Suprapubic skin (tissue), 4 donors: ENCODE measurements at places on chromosomes 16 and 17. TPM values are rescaled to one million over a fixed set of nuclear protein-coding genes. Genes with fewer than 3 reads are reported as not detected.
A peak's percentile ranks its signal among the peaks of the same experiment; 100 is the strongest.

DNA sequence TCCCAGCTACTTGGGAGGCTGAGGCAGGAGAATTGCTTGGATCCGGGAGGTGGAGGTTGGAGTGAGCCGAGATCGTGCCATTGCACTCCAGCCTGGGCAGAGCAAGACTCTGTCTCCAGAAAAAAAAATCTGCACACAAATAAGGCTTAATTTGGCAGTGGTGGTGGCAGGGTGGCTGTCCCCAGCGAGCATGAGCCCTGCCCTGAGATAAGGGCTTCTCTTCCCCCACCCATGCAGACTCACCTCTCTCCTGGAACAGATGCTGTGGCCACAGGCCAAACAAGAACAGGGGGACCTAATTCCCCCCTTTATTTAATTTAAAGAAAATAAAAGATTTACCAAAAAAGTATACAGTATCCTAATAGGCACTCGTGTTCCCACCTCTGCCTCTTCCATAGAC lies 157.2 kb downstream of the RAB11FIP4 start:
- no peaks in the 10 kb centered on the region for H3K27me3 ChIP-seq
- H3K4me1 ChIP-seq: peaks cover 17% of the 10 kb centered on the region
- H3K36me3 ChIP-seq: no peaks in the 10 kb centered on the region
- H3K4me3 ChIP-seq: peak overlapping the region; percentile 95
- DNase-seq: no peak
- peak overlapping the region; percentile 89 for H3K27ac ChIP-seq

WNT9B gene
- 3.6 TPM for total RNA-seq

DNA sequence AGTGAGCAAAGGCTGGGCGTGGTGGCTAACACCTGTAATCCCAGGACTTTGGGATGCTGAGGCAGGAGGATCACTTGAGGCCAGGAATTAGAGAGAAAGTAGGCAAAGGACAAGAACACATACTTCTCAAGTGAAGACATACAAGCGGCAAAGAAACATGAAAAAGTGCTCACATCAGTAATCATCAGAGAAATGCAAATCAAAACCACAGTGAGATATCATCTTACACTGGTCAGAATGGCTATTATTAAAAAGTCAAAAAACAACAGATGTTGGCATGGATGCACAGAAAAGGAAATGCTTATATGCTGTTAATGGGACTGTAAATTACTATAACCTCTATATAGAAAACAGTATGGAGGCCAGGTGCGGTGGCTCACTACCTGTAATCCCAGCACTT lies 12.2 kb upstream of the SLX4 start:
- H3K4me3 ChIP-seq: no peak overlapping the region
- H3K27ac ChIP-seq: no peak overlapping the region
- H3K36me3 ChIP-seq: no peaks in the 10 kb centered on the region
- no peaks in the 10 kb centered on the region for H3K27me3 ChIP-seq
- no peaks in the 10 kb centered on the region for H3K4me1 ChIP-seq

- H3K27me3 ChIP-seq: no peaks in the 10 kb centered on the region
- DNase-seq: no peak
- H3K27ac ChIP-seq: no peak overlapping the region
- H3K36me3 ChIP-seq: no peaks in the 10 kb centered on the region
These were observed 62.3 kb downstream of the TBX4 start for GRCh38 chr17:61514491-61514890.

DNA sequence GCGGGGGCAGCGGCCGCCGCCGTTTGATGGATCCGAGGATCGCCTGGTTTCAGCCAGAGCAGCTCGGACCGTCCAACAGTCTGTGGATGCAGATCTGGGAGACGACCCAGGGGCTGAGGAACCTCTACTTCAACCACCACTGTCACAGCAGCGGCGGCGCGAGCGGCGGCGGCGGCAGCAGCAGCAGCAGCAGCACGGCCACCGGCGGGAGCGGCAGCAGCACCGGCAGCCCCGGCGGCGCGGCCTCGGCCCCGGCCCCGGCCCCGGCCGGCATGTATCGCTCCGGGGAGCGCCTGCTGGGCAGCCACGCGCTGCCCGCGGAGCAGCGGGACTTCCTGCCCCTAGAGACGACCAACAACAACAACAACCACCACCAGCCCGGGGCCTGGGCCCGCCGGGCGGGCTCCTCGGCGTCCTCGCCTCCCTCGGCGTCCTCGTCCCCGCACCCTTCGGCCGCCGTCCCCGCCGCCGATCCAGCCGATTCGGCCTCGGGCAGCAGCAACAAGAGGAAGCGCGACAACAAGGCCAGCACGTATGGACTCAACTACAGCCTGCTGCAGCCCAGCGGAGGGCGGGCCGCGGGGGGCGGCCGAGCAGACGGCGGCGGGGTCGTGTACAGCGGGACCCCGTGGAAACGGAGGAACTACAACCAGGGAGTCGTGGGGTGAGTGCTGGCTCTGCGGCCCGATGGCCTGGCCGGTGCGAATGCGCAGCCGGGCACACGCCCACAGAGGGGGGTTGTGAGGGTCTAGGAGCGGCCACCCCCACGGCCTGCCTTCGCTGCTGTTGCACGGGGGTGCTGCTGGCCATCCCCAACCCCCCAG lies 702 bp downstream of the TENT4B start:
- peak overlapping the region; percentile 74 for H3K4me3 ChIP-seq
- H3K36me3 ChIP-seq: no peaks in the 10 kb centered on the region
- peaks cover 45% of the 10 kb centered on the region for H3K4me1 ChIP-seq
- H3K27ac ChIP-seq: peak overlapping the region; percentile 97
- peak; percentile 70 for DNase-seq
- H3K27me3 ChIP-seq: no peaks in the 10 kb centered on the region

KCNJ18 gene
- 15.2 TPM for total RNA-seq

SLC13A2 gene
- 14.2 TPM for total RNA-seq

GPRC5B gene
- 7.8 TPM for total RNA-seq

DNA sequence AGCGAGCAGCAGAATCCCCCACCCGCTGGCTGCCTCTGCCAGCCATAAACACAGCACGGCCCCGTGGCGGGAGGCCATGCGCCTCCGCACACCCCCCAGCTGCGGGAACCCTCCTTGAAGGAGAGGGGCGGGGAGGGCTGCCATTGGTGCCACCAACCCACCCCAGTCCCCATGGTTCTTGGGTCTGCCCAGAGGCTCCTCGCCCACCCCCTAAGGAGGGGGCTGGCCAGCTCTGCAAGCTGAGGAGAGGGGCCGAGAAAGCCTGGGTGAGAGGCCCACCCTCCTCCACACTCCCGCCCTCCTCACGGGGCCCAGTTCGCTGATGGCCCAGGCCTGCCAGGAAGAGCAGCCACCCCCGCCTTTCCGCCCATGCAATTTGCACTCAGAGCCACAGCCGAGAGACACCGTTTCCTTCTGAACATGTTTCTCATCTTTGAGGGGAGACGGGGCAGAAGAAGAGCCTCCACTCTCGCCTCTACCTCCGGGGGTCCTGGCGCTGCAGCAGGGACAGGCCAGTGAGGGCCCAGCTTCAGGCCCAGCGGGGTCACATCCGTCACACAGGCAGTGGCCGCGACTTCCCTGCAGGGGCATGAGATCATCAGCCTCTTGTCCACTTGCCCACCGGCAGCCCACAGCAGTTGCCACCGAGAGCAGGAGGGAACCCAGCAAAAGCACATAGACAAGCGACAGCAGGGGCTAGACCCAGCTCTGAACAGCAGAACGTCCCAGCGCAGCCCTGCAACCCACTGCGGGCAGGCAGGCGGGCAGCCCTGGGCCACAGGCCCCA lies 23.0 kb downstream of the KATNB1 start:
- no peaks in the 10 kb centered on the region for H3K27me3 ChIP-seq
- H3K27ac ChIP-seq: no peak overlapping the region
- peaks cover 82% of the 10 kb centered on the region for H3K36me3 ChIP-seq
- no peak overlapping the region for H3K4me3 ChIP-seq
- DNase-seq: no peak

- H3K4me1 ChIP-seq: peaks cover 18% of the 10 kb centered on the region
- no peak overlapping the region for H3K4me3 ChIP-seq
- no peaks in the 10 kb centered on the region for H3K36me3 ChIP-seq
- DNase-seq: peak; percentile 40
- H3K27me3 ChIP-seq: no peaks in the 10 kb centered on the region
These were observed 29.7 kb upstream of the NXPH3 start for GRCh38 chr17:49545806-49546545.

DNA sequence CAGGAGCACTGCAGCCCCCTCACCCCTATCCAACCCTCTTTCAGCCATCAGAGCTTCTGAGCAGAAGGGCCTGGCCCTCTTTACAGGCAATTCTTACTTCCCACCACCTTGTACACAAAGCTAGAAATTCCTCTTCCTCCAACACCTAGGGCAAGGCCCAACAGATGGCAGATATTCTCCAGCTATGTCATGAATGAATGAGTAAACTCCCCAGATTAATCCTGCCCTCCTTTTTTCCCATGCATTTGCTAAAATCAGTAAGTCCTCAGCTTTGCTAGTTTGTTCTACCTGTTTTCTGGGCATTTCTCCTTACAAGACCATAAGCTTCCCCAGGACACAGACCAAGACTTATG lies 20.4 kb upstream of the MRPS23 start:
- no peak overlapping the region for H3K27ac ChIP-seq
- peaks cover 61% of the 10 kb centered on the region for H3K4me1 ChIP-seq
- H3K36me3 ChIP-seq: peaks cover 16% of the 10 kb centered on the region
- H3K27me3 ChIP-seq: no peaks in the 10 kb centered on the region

PRSS8 gene
- 162 TPM for total RNA-seq

DNA sequence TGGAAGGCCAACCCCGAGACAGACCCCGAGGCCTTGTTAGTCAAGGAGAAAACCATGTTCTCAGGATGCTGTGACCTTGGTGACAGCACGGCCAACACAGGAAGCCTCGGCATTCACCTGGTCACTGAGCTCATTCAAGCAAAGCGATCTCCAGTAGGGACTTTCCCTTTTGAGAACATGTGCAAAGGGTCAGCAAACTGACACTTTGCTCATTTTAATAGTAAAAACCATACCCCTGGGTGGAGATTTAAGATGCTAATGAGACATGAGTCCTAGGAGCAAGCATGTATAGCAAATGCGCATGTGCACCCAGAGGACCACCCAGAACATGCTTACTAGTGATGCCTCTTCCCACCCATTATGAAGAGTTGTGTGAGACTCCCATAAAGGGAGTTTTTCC lies 5.7 kb upstream of the SULT1A2 start:
- no peak overlapping the region for H3K27ac ChIP-seq
- DNase-seq: no peak
- peaks cover 2% of the 10 kb centered on the region for H3K4me1 ChIP-seq
- H3K36me3 ChIP-seq: no peaks in the 10 kb centered on the region
- H3K4me3 ChIP-seq: no peak overlapping the region
- no peaks in the 10 kb centered on the region for H3K27me3 ChIP-seq
